Left lobe of liver (tissue), 2 donors: ENCODE measurements at places on chromosomes 3 and 15. TPM values are rescaled to one million over a fixed set of nuclear protein-coding genes. Genes with fewer than 3 reads are reported as not detected.

ZNF660 gene
- total RNA-seq = 0.30 TPM

STRIT1 gene
- total RNA-seq = not detected

HACL1 gene
- 45.2 TPM for total RNA-seq

SKOR1 gene
- total RNA-seq = 0.13 TPM

THSD4 gene
- total RNA-seq = 19.5 TPM

ACOX2 gene
- total RNA-seq = 285 TPM

GPR156 gene
- total RNA-seq = not detected

SNX33 gene
- 12.7 TPM for total RNA-seq

ARNT2 gene
- total RNA-seq = 0.45 TPM

CPLX3 gene
- total RNA-seq = not detected

CDHR4 gene
- total RNA-seq = not detected

IMPG2 gene
- total RNA-seq = 0.03 TPM

MKRN3 gene
- 0.13 TPM for total RNA-seq

PLSCR2 gene
- not detected for total RNA-seq

GABPB1 gene
- 6.0 TPM for total RNA-seq

MED12L gene
- total RNA-seq = 0.15 TPM

DNAJC19 gene
- 36.2 TPM for total RNA-seq

BFSP2 gene
- total RNA-seq = not detected

TM6SF1 gene
- total RNA-seq = 0.81 TPM

EFCC1 gene
- total RNA-seq = 0.53 TPM

TRPM1 gene
- total RNA-seq = 0.10 TPM

MUC4 gene
- total RNA-seq = 0.08 TPM

POU1F1 gene
- not detected for total RNA-seq

CADM2 gene
- total RNA-seq = 0.08 TPM

SMAD3 gene
- total RNA-seq = 17.1 TPM

GOLGA6A gene
- 1.6 TPM for total RNA-seq

CPNE4 gene
- not detected for total RNA-seq

ZDHHC19 gene
- 1.3 TPM for total RNA-seq

PPIB gene
- total RNA-seq = 474 TPM

CTXN2 gene
- total RNA-seq = not detected

GHSR gene
- not detected for total RNA-seq

SLC12A8 gene
- 24.2 TPM for total RNA-seq

TRIM42 gene
- not detected for total RNA-seq

GCSAM gene
- 0.18 TPM for total RNA-seq
